ENCODE measurements at places on chromosomes 7 and 10. TPM values are rescaled to one million over a fixed set of nuclear protein-coding genes. Genes with fewer than 3 reads are reported as not detected.

The SCART1 gene
- total RNA-seq = 17.3 TPM

The MKX gene
- 0.11 TPM for total RNA-seq

DNA sequence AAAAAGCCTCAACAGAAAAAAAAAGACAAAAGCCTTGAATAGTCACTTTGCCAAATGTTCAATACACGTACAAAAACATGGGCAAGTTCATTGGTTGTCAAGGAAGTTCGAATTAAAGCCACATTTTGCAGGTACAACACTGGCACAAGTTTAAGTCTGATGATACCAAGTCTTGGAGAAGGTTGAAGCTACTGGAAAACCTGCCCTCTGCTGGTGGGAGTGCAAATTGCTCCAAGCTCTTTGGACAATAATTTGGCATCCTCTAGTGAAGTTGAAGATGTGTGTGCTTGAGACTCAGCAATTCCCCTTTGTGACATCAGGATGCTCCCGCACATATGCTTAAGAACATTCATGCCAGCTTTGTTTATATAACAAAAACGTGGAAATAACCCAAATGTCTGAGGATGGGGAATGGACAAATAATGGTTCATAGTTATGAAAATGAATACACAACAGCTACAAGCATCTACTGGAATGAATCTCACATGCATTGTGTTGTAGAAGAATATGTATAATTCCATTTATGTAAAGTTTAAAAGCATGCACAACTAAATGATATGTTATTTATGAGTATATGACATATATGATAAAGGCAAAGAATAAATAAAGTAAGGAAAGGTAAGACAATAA lies 120.0 kb upstream of the PLPP4 start:
- no peak for ATAC-seq

- no peak for ATAC-seq
These were observed 204.6 kb downstream of the GRID1 start for GRCh38 chr10:86162036-86162435.

DNA sequence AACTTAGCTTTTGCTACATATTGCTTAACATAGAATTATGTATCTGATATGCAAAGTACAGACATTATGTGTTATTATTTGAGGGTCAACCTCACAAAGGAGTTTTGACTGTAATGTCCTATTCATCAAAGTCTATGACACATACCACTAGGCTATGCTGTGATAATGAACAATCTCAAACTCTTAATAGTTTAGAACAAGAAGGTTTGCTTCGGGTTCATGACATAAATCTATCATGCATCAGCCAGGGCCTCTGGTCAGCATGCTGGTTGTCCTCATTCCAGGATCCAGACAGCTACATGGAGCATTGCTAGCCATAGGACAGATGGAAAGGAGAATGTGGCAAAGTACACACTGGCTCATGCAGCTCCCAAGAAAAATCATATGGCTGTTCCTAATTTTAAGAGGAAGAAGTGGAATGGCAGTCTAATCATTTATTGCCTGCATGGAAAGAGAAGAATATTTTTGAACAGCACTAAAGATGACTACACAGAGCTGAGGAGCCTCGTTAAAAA lies 332.1 kb downstream of the GPR158 start:
- no peak for ATAC-seq

- ATAC-seq = no peak
These were observed 867.5 kb downstream of the NRG3 start for GRCh38 chr10:82742478-82742877.

GRCh38 chr10:103225939-103226338 lies 19.7 kb upstream of the RPEL1 start:
- ATAC-seq = no peak

DNA sequence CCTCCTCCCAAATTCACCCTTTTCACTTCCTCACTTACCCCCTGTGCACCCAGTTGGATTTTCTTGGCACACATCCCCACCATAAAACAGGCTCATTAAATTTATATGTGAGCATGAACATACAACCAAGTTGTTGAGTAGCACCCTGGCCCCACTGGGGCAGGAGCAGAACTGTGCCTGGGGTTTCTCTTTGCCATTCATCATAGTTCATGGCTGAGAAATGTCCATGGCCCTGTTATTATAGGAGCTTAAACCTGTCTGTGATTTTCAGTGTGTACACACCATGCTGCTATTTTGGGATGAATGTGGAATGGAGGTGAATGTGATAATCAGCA lies 618.8 kb downstream of the LRMDA start:
- ATAC-seq = no peak

The TAS2R41 gene
- total RNA-seq = not detected

The CD36 gene
- total RNA-seq = not detected

Measured in activated T-helper 17 cell treated with anti-CD3 and anti-CD28 coated beads, Interleukin-2, amount 50 U/mL, for 72 hours (primary cell).